CD4-positive, alpha-beta T cell treated with Interferon gamma for 1 hour (primary cell): ENCODE measurements at places on chromosomes 11 and 22.
A peak's percentile ranks its signal among the peaks of the same experiment; 100 is the strongest.

DNA sequence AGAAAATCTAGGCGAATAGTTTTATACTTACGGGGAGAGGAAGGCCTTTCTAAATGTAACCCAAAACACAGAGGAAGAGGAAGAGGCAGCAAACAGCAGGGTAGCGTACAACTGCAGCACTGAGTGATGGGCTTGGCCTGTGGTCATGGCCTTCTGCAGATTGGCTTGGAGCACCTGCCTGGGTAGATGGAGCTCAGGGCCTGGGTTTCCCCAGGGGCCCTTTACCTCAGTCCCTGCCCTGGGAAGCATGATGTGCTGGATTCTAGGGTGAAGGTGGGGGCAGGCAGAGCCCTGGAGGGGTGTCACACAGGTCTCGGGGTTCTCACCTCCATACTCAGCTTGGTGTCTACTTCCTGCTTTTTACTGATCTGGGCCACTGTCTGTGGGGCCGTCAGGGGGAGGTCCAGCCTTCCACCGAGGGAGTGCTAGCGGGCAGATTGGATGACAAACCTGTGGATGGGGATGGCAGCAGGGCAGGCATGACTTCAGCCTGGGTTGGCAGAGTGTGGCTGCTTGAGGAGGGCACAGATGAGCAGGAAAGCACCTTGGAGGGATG is 27.7 kb upstream of the CHRM1 start:
- no peak for DNase-seq

GRCh38 chr11:19633276-19633675 is 79.4 kb upstream of the NAV2 start:
- DNase-seq: no peak

DNA sequence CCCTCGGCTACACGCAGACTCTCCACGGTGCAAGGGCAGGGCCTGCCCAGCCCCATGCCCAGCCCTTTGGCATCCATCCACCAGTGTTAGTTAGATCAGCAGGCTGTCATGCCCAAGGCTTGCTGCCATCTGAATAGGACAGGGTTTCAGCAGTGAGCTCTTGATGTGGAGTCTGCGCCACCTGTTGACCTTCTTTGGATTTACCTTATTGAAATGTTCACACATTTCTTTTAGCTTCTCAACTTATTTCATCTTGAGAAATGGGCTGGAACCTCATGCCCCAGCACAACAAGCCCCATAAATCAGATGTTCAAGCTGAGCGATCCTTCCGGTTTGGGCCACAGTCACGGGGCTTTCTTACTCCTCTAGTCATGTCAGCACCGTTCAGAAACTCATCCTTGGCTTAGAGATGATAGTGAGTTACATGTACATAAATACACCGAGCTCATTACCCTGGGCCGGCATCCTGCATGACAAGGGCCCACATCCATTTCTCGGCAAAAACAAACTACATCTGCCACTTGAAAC is 61.7 kb downstream of the PARVB start:
- DNase-seq: peak; percentile 14

- no peak for DNase-seq
Measured at GRCh38 chr11:66228521-66228920, 39.9 kb upstream of the RAB1B start.

- DNase-seq: no peak
Measured at GRCh38 chr11:60221181-60221580, 21.8 kb downstream of the MS4A4E start.

DNA sequence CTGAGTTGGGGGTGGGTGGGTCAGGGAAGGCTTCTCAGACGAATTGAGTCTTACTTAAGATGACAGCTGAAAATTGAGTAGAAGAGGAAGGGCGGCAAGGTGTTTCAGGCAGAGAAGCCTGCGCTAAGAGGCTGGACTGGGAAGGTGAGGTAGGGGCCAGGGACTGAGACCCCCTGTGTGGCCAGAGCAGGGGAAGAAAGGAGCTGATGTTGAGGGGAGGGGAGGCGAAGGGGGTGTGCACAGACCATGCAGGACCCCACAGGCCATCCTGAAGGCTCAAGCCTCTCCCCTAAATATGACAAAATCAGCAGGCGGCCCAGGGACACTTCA is 40.6 kb upstream of the CREB3L1 start:
- DNase-seq: no peak

- DNase-seq: peak; percentile 14
Measured at GRCh38 chr11:68546555-68546954, 86.0 kb downstream of the PPP6R3 start.

DNA sequence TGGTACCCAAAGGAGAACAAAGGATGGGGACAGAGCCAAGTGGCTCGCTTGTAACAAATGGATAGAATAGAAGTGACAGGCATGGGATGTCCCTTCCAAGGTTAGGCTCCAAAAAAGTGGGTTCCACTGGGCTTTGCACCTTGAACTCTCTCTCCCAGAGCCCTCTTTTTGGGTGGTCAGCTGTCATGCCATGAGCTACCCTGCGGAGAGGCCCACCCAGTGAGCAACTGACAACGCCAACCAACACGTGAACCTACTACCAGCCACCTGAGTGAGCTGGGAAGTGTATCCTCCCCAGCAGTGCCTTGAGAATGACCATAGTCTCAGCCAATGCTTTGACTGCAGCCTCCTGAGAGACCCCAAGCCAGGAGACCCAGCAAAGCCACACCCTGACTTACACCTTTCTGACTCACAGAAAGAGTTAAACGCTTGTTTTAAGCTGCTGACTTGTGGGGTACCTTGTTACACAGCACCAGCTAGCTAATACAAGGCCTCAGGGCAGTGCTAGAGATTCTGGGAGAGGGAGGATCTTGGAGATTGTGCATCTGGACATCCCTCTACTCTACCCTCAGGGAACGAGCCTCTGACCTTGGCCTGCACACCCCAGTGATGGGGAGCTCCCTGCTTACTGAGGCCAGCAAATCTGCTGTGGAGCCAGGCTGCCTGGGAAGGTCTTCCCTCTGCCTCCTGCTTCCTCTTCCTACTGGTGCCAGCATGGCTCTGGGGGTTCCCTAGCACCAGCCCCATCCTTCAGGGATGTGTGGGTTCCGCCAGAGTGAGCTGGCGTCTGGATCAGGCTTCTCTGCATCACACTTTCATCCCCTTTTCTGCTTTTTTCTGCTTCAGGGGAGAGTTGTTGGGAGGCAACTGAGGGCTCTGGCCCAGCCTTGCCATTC is 29.1 kb upstream of the RFPL3 start:
- DNase-seq: no peak

DNA sequence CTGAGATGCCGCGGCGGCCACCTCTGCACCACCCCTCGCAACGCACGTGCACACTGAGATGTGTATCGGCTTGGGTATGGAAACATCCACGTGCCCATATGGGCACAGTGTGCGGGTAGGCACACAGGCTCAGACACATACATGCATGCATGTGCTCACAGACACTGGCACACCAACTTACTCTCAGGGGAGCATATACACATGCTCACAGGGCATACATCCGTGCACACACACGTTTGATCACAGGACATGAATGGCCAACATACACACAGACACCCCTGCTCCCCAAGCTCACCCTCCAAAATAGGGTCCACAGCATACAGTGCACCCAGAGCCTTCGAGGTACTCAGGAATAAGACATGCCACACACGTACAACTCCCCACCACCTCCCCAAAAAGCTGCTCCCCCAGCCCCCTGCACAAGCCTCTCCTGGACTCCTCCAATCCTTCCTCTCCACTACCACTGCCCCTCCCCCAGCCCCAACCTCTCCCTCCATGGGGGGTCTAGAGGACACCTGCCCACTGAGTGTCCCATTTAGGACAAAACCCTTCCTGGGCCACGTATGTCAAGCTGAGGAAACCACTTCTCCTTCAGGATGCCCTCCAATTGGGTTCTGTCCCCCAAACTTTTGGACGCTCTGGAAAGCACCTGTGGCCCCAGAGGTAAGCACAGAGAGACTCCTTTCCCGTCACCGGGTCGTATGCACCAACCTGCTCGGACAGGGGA is 53.1 kb downstream of the SLC22A12 start:
- DNase-seq: no peak

GRCh38 chr22:32378707-32379272 is 21.1 kb downstream of the RFPL3 start:
- no peak for DNase-seq

DNA sequence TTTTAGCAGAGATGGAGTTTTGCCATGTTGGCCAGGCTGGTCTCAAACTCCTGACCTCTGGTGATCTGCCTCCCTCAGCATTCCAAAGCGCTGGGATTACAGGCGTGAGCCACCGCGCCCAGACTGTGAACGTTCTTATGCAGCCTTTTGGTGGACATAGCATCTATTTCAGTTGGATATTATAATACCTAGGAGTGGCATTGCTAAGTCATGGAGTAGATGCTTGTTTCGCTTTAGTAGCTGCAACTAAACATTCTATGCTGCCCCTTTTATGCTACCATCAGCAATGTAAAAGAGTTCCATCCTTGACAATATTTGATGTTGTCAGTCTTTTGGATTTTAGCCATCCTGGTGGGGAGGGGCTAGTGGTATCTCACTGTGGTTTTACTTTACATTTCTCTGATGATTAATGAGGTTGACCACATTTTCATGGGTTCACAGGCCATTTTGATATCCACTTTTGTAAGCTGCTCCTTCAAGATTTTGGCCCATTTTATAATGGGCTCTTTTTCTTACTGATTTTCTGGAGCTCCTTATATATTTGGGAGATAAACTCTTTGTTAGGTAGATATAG is 16.5 kb upstream of the APOBEC3A start:
- no peak for DNase-seq

DNA sequence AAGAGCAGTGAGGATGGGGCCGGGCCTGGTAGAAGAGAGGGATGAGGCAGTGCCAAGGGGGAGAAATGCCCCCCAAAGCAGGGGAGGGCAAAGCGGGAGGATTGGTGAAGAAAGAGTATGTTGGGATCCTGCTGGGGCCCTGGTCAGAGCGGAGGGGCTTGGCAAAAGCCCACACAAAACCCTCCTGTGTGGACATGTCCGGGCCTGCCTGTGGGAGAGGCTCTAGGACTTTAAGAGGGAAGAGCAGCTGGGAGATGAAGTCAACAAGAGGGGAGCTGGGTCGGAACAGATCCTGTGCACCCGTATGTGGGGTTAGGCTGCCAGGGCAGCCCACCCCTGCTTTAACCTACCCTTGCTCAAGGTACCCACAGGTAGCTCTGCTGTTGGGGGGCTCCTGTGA is 25.8 kb downstream of the ART5 start:
- DNase-seq: no peak

DNA sequence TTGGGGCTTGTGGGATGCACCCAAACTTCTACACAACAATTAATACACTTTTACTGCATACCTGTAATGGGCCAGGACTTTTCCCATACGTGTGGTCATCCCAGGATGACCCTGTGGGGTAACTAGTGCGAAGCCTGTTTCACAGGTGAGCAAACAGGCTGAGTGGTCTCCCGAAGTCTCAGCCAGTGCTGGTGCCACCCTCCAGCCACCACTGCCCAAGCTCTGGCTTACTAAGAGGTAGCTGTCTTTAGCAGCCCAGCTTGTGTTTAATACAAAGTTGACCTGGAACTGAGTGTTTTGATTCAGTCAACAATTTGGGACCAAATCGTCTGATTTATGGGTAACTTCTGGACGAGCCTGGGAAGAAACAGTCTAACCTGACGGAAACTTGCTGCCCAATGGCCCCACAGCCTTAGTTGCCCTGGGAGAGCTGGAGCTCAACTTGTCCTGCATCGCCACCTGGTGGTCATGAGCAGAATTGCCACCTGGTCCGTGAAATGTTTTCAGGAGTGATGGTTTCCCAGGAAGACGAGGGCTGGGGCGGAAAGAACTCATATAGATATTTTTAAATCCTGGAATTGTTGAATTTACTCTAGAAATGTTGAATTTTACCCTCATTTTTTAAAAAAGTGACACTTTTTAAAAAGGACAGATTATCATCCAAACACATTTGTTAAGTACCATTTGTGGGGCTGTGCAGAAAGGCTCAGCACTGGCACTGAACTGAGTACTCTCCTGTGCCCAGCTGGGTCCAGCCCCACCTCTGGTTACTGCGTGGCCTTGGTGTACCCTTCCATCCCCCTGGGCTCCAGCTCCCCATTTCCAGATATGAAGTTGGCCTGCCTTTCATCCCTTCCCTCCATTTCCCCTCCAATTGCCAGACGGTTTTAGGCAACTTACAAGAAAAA is 95.5 kb upstream of the PARVA start:
- peak; percentile 66 for DNase-seq

DNA sequence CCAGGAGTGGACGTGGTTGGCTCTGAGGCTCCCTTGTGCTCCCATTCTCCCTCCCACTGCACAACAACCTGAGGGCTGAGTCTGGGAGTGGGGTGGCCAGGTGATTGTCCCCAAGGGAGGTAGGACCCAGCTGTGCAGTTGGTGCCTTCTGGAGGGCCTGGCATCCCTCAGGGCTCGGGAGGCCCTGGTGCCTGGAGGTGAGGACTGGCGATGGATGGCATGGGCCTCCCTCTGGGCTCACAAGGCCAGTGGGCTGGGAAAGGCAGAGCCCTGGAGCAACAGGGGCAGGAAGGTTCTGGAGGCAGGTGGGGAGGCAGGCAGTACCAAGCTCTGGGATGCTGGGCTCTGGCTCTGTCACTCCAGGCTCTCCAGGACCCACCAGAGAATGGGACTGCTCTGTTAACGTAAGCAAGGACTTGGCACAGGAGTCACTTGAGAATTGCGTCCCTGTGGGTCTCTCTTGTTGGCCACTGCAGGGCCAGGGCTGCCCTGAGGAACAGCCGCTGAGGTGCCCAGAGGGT is 114.2 kb downstream of the KCNQ1OT1 start:
- no peak for DNase-seq

- DNase-seq: peak; percentile 37
Measured at GRCh38 chr22:37314315-37315074, 32.2 kb downstream of the CYTH4 start.

DNA sequence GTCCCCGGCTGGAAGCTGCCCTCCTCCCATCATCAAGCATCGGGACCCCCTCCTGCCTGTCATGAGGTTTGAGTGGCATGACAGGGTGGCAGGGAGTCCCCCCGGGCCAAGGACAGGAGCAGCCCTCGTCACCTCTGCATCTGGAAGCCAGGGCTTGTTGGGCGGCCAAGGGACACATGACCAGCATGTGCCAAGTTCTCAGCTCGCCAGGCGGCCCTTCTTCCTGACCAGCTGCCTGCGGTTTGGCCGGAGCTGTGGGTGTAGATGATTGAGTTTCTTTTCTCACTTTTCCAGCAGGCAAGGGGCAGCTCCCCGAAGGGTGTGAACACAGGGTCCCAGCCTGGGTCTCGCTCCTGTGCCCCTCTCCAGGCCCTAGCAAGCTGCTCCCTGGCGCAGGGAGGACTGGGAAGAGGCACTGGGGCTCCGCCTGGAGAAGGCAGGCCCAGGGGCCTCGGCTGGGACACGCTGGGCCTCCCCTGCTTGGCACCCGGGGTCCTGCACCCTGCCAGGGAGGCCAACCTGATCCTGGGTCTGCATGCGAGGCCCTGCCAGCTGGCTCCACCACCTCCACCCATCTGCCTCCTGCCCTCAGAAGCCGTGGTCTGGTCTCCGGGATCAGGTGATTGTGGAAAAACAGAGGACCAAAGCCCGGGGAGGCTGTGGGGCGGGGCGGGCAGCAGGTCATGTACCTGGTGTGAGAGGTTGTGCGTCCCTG is 13.4 kb downstream of the ARHGAP8 start:
- no peak for DNase-seq

DNA sequence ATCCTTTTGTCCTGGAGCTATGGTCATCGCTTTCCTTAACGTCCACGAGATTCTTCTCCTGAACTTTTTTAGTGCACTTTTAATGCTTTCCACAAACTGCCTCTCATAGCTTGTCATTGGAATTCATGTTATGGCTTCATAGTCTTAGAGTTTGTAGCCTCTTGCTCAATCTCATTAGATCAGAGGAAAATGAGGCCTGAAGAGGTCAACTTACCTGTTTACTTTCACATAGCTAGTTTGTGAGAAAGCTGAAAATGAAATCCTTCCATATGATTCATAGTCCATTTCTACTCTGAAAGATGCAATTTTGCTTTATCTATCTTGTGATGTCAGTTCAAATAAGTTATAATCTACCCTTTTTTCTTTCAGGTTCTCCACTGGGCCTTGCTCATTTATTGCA is 1747.2 kb upstream of the RAG2 start:
- no peak for DNase-seq
